Hepatocyte (in vitro differentiated cells): ENCODE measurements at places on chromosomes 5 and 9.

DNA sequence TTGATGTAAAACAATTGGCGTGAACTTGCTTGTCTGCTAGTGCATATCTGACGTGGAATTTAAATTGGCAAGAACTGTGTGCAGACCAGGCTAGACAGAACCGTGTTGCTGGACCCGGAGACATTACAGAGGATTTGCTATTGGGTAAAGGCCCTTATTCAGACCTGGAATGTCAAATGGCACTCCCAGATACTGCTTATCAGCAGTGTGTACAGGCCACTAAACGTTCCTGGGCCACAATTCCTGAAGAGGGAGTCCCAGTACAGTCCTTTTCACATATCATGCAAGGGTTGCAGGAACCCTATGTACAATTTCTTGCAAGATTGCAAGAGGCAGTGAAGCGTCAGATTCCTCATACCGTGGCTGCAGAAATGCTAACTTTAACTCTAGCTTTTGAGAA, 13.5 kb upstream of the MCCC2 start:
- no peak for DNase-seq

- no peak for DNase-seq
Observed at GRCh38 chr5:158677470-158677838, 422.3 kb downstream of the EBF1 start.

- no peak for DNase-seq
Observed at GRCh38 chr5:151628112-151628823, 37.1 kb upstream of the FAT2 start.

DNA sequence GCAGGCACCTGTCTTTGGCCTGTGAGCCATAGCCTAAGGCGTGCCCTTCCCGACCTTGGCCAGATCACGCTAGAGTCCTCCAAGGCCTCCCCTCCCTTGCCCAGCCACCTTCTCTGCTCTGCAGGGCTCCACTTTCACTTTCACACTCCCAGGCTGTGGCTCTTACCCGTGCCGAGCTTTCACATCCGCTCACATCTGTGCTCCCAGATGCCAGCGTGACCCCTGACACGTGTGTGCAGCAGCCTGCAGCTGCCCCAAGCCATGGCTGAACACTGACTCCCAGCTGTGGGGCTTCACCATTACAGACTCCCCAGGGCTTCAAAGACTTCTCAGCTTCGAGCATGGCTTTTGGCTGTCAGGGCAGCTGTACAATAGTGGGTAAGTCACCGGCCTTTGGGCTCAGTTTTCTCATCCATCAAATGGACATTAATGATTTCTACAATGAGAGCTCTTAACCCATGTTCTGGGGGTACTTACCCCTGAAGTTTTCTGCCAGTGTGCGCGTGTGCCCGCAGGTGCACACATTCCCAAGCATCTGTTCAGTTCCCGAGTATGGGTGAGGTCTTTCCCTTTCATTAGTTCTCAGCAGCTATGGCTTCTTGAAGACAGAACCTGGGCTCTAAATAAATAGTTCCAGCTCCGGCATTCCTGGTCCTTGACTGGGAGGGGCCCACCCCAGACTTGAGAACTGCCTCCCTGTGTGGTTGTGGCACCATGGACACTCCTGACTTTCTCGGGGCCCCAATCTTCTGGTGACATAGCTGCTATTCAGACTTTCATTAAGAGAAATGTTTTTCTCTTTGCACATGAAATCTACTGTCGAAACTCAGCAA, 118.6 kb downstream of the RGS3 start:
- DNase-seq = no peak

- no peak for DNase-seq
Observed at GRCh38 chr5:885529-885928, 7.1 kb downstream of the BRD9 start.

DNA sequence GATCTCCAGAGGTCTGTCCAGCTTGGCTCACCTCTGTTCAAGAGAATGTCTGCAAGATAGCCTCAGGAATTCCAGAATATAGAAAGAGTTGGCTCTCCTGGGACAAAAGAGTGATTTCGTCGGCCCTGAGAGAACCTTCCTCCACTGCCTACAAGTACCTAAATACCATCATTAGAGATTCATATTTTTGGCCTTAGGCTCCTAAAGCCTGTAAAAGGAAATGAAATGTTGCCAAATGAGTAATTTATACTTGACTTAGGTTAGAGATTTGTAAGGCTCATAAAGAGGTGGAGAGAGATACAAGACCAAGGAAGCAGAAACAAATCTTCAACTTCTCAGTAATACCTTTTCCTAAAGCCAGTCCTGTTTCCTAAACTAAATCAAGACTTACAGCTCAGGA, 146.2 kb downstream of the CCDC192 start:
- no peak for DNase-seq

- peak; percentile 21 for DNase-seq
Observed at GRCh38 chr9:4490705-4491625, 697 bp downstream of the SLC1A1 start.

GRCh38 chr5:95892784-95893354, 68.8 kb downstream of the ELL2 start:
- peak; percentile 45 for DNase-seq

DNA sequence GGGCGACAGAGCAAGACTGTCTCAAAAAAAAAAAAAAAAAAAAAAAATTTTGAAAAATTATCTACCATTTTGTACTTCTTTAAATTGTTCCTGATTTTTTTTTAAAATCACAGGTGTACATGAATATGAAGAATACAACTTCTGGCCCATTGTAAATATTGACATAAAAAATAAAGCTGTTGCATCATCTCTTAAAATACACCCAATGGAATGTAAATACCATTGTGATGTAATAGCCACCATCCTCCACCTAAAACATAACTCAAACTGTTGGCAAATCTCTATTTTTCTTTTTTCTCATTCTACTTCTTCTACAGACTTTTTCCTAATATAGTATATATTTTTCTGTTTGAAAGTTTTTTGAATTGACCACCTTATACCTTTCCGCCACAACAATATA, 61.0 kb upstream of the TEX48 start:
- DNase-seq = no peak

- DNase-seq = peak; percentile 44
Observed at GRCh38 chr9:88660611-88661010, 125.6 kb downstream of the NXNL2 start.

DNA sequence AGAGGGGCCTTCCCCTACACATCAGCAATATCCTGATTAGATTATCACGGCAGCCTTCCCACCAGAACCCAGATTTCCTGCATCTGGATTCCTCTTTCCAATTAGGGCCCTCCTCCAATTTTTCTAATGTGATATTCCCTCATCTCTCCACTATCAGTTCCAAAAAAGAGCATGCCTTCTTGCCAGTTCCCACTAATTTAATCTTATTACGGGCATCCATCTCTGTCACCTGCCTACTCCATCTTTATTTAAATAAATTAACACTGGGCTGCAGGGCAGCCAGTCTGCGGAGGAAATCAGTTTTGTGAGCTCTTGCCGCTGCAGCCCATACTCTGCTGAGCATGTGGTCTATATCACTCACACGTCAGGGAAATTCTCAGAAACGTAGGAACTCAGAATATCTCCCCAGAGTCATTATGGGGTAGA, 16.6 kb upstream of the FBP2 start:
- no peak for DNase-seq

DNA sequence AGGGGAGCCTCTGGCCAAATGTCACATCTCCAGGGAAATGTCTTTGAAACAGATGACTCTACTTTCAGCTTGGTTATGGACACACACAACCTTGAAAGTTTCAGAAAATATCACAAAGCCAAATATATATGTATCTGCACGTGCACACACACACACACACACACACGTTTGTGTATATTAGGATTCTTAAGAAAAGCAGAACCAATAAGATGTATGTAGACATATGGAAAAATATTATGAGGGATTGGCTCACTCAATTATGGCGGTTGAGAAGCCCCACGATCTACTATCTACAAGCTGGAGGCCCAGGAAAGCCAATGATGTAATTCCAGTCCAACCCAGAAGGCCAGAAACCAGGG, 194.9 kb downstream of the PALM2AKAP2 start:
- no peak for DNase-seq

DNA sequence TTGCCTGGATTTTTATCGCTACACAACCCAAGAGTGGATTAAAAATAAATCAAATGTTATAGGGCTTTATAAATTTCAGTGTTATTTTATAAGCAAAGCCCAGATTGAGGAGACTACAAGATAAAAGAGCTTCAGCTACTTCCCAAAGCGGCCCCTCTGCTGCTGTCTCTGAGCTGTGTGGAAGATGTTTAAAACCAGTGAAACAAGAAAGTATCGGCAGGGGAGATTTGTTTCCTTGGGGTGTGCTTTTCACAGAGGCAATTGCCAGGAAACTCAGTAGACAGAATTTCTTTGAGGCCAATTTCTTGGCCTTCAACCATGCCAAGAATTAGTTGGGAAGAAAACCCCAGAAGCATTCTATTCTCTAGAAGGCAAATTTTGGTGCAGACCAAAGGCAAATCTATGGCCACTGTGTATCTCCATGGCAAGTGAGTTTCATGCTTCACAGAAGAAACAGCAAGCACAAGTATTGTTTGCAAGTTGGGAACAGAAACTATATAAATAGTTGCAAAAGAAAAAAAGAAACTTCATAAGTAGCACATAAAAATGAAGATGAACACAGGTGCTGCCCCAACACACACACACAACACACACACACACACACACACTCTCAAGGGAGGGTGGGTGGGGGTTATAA, 197.2 kb downstream of the PARP8 start:
- DNase-seq = no peak

- DNase-seq = no peak
Observed at GRCh38 chr9:96720435-96720834, 57.5 kb downstream of the ZNF510 start.

- no peak for DNase-seq
Observed at GRCh38 chr5:176577312-176578176, 28.4 kb downstream of the CDHR2 start.

DNA sequence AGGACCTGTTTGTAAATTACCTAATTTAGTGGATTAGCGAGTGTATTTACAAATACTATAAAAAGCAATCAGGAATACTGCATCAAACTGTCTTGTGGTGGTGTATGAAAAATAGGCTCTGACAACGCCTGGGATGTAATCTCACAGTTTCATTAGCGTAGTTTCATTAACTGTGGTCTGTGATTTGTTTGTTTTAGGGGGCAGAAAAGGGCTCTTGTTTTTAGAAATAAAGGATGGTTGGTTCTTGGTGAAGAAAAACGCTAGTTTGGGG, 1.4 kb downstream of the SLC44A1 start:
- no peak for DNase-seq

DNA sequence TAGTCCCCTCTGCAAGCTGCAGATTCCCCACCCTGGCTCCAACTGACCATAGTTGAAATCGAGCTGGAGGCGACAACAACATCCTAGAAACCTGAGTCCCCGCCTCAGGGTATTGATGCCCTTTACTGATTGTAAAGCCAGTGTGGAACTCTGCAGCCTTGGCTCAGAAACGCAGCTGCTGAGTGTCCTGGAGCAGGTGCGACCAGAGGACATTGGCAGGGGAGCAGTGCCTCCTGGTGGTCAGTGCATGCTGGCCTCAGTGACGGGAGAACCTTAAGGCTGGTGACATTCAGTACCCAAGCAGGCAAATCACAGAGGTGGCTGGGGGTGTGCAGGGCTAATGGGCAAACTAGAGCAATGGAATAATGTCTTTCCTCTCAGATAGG, 20.4 kb upstream of the ZNF354B start:
- peak; percentile 82 for DNase-seq

GRCh38 chr5:117411701-117412100, 837.1 kb upstream of the SEMA6A start:
- no peak for DNase-seq

DNA sequence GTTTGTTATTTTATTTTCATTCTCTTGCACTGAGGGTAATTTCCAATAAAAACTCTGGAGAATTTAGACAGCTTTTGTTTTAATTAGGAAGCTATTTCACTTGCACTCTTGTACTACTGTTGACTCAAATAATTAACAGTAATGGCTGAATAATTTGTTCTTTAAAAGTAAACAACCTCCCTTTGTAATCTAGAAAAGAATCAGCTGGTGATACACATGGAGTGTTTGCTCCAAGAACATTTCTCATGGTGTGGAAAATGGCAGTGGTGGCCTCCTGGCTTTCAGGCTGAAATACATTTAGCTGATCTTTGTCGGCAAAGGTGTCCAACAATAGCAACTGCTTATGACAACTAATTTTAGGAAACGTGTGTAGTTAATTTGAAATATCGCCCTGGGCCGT, 129.4 kb downstream of the C9orf152 start:
- DNase-seq = no peak

GRCh38 chr5:54629115-54629514, 111.6 kb downstream of the SNX18 start:
- no peak for DNase-seq

GRCh38 chr9:80500300-80500699, 928.5 kb downstream of the TLE4 start:
- DNase-seq = no peak

DNA sequence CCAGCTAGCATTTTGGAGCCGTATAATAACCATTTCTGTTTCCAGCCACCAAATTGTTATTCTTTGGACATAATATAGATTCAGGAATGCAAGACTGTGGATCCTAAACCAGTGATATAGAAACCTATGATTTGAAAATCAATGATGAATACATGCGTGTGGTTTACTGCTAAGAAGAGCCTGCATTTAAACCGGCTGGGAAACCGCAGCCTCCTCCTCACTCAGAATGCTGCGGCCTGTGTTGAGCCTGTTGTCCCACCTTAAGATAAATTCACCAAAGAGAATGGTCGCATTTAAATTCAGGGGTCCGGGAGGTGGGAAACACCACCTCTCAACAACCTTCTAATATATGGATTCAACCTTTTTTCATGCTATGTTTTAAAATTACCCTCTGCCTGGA, 148.0 kb downstream of the MEF2C start:
- DNase-seq = no peak

GRCh38 chr9:101434998-101435397, 576 bp downstream of the ALDOB start:
- no peak for DNase-seq

DNA sequence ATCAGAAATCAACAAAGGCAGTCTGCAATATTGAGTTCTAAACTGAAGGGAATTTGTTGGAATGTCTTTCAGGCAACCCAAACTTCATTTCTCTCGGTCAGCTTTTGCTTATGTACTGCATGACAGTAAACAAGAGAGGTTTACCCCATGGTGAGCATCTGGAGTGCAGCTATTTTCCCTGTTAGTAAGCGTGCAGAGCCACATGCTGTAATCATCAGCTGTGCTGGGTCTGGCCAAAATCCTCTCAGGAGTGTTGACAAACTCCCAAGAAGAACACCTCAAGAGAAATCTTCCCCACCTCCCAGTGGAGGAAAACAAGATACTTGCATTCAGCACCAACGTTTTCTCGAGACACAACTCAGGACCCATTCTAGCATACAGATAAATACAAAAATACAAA, 83.6 kb upstream of the ADAMTSL1 start:
- peak; percentile 23 for DNase-seq
